T-helper 2 cell treated with Interferon-gamma antibody and Interleukin-4, amounts not matched to agents 5 μg/mL and 100 μg/mL, for 36 hours (primary cell): ENCODE measurements at places on chromosomes 4 and X.

- no peak for DNase-seq
Observed at GRCh38 chr4:94488670-94489069, 36.9 kb downstream of the PDLIM5 start.

- no peak for DNase-seq
Observed at GRCh38 chr4:97144199-97144598, 999.1 kb downstream of the STPG2 start.

DNA sequence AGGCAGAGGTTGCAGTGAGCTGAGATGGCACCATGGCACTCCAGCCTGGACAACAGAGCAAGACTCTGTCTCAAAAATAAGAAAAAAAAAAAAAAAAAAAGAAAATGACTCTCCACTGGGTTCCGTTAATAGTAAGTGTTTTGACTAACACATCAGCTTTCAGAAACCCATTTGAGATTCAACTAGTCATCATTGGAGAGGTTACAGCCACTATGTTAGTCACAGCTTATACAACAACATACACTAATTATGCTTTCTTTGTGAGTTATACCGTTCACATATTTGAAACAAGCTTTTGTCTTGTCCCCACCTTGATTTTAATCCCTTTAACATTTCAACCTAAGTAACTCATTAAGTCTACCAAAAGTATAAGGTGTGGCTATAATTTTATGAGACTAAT, 48.2 kb downstream of the HADH start:
- no peak for DNase-seq

GRCh38 chr4:173524218-173525117, 5.6 kb downstream of the HAND2 start:
- DNase-seq = no peak

DNA sequence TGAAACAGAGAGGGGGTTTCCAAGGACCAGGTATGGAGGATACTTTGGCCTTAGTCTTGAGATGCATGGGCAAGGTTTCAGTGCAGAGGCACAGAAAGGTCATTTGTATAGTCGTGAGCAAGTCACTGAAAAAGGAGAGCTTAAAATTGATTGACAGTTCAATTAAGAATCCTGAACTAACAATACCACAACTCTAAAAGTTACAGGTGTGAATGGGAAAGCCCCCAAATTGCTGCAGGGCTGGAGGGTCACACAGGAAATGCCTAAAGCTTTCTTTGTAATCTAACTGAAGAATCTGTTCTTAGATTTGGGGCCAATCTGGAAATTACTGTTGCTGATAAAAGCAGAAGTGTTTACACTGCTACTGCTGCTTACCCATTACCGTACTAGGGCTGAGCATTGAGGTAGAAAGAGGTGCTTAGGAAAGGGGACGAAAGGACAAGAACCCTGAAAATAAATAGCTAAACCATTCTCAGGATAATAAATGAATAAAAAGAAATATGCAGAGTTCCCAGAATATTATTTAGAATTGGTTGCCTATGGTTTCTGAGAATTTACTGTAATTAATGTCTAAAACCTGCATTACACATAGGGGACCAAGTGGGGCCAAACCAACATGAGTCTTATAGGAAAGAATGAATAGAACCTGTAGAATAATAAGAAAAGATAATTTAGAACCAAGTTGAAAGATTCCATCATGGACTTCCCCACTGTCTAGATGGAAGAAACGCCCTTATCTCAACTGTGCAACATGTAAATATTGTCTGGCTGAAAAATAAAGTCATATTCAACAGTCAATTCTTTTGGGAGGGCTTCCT, 91.9 kb upstream of the PPP1R2C start:
- no peak for DNase-seq

GRCh38 chr4:160386846-160387245, 1284.0 kb downstream of the RAPGEF2 start:
- no peak for DNase-seq

DNA sequence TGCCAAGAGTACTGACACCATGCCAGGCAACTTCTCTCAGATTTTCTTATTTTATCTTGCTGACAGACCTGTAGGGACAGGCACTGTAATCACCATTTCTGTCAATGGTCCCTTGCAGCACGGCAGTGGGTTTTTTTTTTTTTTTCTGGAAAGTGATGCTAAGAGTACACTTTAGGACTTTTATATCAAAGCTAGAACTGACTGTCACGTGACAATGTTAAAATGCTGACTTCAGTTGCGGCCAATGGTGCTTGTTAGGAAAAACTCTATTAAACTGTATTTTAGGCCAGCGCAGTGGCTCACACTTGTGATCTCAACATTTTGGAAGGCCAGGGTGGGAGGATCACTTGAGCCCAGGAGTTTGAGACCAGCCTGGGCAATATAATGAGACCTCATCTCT, 12.3 kb upstream of the SCOC start:
- DNase-seq = no peak

DNA sequence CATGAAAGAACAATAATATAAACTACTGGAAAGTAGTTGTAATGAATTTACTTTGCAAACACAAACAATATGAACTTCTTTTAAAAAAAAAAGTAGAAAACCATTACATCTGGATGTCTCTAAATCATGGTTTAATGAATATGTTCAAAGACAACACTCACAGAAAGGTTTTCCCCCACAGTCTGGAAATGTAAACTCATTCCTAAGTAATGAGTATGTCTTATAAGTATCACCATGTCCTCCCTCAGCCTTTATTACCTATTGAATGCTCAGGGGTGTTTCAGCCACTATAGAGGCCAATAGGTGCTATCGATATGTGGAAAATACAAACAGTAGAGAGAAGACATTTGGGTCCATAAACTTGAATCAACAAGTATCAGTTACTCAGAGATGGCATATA, 186.7 kb downstream of the PALLD start:
- no peak for DNase-seq

- DNase-seq = peak; percentile 45
Observed at GRCh38 chr4:10117359-10118047, 904 bp upstream of the WDR1 start.

DNA sequence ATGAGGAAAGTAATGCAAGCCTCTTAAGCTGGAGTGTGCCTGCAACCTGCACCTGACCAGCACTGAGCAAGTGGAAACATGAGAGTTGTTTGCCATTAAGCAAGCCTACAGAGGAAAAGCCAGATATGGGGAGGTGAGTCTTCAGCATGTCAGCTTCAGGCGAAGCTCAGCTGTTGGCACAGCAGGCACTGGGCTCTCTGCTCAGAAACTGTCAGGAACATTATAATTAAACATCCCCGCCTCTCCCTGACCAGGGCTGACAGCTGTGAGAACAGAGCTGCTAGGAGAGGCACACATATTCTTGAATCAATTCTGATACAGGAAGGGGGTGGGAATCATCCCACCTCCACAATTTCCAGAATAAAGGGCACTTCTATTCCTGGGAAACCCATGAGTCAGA, 19.0 kb upstream of the DCX start:
- DNase-seq = no peak

- DNase-seq = no peak
Observed at GRCh38 chrX:109842611-109843010, 109.6 kb upstream of the ACSL4 start.

GRCh38 chrX:3527811-3528210, 181.4 kb upstream of the MXRA5 start:
- DNase-seq = no peak

- DNase-seq = no peak
Observed at GRCh38 chr4:88212253-88212561, 53.8 kb upstream of the ABCG2 start.

DNA sequence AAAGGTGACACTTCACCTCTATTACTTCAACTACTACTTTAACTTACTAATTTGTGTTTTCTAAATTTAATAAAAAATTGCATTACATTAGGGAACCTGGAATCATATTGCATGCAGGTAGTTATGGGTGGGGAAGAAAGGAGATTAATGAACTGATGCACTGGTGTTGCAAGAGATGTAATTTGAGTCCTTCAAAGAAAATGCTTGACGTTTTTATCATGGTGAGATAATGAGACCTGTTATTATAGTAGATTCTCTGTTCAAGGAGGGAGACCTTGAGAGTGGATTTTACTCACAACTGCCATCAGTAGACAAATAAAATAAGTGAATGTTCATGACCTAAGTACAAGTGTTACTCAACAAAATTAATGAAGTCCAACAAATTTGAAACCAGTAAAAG, 26.4 kb upstream of the MED14 start:
- no peak for DNase-seq

DNA sequence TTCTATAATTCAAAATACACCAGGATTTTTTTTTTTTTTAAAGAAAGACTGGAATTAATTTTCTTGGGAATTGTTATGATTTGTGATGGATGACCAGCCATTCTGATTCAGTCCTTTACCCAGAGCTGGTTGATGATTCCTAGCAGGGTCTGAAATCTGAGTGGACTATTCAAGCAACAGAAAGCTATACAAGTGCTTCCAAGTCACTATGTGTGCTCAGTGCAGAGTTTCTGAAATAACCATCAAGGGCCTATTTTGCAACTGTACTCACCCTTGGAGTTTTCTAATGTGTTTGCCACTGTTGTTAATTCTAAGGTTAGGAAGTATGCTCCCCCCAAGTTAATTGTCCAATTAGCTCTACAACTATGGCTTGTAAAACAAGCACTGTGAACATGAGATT, 137.7 kb upstream of the RAPGEF2 start:
- no peak for DNase-seq

DNA sequence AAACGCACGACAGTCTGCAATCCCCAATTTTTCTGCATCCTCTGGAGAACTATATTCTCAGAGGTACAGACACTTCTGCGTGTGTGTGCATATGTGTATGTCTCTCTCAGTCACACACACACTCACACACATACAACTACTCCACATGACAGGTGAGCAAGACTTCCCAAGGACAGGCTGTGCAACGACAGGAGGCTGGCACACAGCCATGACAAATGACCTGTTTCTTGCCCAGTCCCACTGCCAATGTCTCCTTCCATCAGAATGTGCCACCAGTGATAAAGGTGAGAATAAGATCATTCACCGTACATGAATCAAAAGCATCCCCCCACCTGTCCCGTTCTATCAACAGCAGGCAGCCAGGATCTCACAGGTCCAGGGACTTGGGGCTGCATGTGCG, 52.4 kb downstream of the PPP2R2C start:
- no peak for DNase-seq

GRCh38 chr4:8028884-8029568, 89.4 kb upstream of the AFAP1 start:
- DNase-seq = no peak

DNA sequence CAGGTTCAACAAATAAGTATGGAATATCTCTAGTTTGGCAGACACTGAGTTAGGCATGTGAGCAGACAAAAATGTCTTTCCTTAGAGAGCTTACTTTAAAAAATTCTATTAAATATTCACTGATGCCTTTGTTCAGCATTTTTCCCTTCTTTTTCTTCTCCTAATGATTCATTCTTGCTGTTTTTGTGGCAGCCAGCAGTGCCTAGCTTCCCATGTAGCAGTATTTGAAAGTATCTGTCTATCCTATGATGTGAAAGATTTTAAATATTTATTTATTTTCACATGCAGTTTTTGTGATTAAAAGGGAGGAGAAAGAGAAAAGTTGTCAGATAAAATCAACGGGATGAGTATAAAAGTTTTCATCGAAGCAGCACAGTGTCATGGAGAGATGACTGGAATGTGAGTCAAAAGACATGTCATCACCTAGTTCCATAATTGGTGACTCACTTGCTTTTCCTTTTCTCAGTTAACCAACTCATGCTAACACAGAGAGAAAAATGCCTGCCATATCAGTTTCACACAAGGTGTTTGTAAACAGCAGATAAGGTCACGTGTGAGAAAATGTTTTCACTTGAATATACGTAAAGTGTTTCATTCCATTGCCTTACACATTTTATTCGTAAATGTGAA, 69.8 kb downstream of the BMPR1B start:
- no peak for DNase-seq

DNA sequence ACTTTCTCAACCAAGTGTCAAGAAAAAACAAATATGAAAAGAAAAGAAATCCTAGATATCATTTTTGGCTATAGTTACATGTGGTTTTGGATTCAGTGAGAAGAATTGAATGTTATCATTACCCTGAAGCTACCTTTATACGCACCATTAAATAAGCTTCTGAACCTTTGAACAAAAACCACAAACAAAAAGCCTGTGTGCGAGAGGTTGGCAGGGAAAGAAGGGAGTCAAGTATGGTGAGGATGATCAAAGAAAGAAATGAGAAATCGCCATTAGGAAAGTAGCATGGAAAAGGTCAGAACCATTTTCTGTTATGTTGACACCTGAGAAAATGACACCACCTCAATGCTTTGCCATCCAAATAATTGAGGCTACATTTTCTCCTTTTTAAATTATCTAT, 1.2 kb upstream of the SLC7A11 start:
- no peak for DNase-seq

- no peak for DNase-seq
Observed at GRCh38 chr4:81471298-81471587, 464 bp downstream of the RASGEF1B start.

GRCh38 chr4:110669663-110670062, 46.8 kb upstream of the PITX2 start:
- no peak for DNase-seq

DNA sequence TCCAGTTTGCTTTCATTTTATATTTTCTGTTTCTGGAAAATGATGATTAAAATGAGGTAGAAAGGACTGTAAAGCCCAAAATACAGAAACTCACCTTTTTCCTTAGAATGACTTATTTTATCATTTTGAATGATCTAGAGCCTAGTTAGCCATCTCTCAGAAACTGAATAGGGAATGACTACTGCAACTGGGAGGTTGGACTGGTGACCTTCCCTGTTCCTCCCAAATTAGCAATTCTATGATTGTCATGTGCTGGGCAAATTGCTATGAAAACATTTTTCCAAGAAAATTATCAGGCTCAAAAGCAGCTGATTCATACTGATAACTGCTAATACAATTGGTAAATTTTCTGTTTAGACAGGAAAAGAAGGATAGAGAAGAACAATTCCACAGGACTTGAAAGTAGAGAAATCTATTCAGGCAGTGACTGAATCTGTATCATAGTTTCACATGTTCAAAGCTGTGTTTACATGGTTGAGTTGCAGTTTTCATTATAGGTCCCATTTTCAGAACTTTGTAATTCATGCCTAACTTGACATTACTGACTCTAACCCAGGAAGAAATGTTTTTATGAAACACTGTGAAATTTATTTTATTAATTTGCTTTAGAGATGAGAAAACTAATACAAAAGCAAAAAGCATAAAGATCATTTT, 43.4 kb upstream of the SEC24B start:
- DNase-seq = no peak

DNA sequence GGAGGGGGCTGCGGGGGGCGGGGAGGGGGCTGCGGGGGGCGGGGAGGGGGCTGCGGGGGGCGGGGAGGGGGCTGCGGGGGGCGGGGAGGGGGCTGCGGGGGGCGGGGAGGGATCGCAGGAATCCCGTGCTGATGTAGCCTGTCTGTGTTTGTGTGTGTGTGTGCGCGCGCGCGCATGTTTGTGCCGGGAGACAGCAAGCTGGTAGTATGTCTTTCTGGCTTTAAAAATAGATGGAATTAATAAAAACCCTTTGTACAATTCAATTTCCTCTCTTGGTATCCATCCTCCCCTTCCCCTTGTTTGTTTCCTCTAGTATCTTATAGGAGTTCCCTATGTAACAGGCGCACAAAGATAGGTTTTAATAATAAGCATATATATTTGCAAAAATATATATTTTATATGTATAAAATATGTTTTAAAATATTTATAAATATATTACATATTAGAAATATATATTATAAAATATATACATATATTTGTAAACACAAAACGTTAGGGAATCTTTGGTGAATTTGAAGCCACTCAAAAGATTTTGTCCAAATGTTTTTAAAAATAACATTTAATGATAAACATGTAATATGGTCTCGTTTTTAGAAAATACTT, 782 bp downstream of the ARHGAP24 start:
- DNase-seq = no peak
